Fibroblast of skin of right biceps (primary cell): ENCODE measurements at places on chromosomes 1 and 21.

DNA sequence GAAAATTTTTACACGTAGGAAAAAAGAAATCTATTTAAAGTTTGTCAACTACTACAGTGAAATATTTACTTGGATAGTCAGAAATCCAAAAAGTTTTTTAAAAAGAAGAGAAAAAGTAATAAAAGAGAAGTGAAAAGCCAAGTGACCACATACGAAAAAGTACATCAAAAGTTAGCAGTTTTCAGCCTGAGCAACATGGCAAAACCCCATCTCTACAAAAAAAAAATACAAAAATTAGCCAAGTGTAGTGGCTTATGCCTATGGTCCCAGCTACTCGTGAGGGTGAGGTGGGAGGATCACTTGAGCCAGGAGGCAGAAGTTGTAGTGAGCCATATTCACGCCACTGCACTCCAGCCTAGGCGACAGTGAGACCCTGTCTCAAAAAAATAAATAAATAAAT is 5.2 kb upstream of the MR1 start:
- no peak for DNase-seq

DNA sequence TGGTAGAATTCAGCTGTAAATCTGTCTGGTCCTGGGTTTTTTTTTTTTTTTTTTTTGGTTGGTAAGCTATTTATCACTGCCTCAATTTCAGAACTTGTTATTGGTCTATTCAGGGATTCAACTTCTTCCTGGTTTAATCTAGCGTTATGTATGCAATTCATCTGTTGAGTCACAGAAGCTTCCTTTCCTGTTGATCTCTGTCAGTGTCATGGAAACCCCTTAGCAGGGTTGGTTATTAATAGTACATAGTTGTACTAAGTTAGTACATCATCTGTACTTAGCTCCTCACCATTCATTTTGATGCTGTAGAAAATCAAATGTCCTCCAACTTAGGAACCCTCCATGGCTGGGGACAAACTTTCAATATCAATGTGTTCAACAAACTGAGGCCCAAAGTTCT is 51.0 kb upstream of the BARHL2 start:
- no peak for DNase-seq

DNA sequence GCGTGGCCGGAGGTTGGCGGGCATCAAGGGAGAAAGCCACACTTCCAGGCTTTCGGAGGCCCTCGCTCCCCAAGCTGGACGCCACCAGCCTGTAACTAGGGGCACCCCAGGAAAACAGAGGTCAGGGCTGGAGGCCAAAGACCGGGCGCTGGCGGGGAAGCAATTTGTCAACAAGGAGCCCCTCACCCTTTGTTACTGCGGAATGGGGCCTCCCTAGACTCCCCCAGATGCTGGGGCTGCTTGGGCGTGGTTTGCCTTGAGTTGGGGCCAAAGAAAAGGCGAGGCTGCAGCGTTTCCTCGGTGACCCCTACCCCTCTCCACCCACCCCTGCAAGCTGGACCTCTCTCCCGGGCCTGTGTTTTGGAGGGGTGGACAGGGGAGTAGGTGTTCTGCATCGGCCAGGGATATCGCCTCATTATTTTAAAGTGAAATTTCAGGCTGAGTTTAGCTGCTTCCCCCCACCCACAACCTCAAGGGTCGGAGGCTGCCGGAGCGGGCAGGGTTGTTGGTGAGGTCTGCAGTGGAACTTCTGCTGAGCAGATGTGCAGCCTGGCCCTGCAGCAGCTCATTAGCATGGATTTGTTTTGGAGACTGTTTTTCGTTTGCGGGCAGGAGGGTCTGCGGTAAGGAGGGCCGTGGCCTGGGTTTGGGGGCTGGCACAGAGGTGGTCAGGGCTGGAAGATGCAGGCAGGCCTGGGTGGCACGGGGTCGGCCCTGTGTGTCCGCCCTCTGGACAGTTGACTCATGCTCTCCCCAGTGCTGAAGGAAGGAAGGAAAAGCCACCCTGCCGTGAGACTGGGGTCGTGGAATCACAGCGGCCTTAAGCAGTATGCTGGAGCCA is 1.5 kb downstream of the NBL1 start:
- DNase-seq: no peak

- DNase-seq: no peak
Measured at GRCh38 chr21:36697851-36698384, 997 bp upstream of the SIM2 start.

DNA sequence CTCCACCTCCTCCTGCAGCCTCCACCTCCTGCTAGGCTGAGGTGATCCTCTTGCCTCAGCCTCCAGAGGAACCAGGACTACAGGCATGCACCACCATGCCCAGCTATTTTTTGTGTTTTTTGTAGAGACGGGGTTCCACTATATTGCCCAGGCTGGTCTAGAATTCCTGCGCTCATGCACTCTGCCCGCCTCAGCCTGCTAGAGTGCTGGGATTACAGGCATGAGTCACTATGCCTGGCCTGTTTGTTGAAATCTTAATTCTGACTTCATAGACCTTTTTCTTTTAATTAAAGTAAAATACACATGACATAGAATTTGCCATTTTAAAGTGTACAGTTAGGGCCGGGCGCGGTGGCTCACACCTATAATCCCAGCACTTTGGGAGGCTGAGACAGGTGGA is 42.7 kb downstream of the FAAP20 start:
- DNase-seq: no peak

DNA sequence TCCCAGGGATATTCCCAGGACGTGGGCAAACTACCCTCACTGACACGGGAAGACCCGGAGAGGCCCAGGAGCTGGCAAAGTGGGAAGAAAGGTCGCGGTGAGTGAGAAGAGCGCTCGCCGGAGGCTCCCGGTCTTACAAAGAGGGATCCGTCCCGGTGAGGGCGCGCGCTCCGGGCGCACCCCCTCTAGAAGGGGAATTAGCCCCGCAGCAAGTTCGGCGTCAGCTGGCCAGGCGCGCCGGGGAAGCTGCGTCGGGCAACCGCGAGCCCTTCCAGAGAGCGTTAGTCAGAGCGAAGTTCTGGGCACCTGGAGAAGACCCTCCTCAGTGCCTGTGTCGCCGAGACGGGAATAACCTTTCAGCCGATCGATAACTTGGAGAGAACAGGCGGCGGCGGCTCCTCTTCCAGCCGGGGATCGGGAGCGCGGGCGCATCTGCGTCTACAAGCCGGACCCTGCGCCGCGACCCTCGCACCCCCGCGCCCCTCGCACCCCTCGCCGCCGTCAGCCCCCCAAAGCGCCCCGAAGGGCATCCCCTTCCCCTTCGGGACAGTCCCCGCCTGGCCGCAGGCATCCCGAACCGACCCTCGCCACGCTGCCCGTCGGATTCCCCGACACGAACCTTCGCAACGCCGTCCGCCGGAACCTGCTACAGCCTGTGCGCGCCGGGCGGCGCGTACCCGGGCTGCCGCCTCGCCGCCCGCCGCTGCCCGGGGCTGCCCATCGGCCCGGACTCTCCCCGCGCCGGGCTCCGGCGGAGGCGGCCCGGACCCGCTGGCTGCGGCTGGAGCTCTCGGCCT is 485 bp downstream of the SIPA1L2 start:
- peak; percentile 22 for DNase-seq

DNA sequence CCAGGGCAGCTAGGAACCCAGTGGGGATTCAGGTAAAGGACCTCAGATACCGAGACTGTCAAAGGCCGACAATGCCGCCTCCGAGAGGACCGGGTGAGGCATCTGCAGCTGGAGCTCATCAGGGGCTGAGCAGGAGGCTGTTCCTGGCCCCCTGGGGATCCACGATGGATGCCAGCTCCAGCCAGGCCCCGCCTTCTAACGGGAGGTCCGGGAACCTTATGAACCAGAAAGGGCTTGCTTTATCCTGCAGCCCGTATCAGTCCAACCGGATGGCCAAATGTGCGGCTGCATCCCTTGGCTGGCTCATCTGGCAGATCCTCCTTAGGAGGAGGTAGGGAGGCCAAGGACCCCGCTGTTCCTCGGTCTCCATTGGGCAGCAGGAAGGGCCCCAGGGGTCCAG is 32.0 kb downstream of the SLC45A1 start:
- peak; percentile 21 for DNase-seq

- DNase-seq: no peak
Measured at GRCh38 chr1:53153752-53154151, 11.3 kb upstream of the SLC1A7 start.

GRCh38 chr1:41573194-41573593 is 88.7 kb upstream of the EDN2 start:
- DNase-seq: no peak

- no peak for DNase-seq
Measured at GRCh38 chr1:22852144-22852655, 120.5 kb downstream of the LACTBL1 start.

DNA sequence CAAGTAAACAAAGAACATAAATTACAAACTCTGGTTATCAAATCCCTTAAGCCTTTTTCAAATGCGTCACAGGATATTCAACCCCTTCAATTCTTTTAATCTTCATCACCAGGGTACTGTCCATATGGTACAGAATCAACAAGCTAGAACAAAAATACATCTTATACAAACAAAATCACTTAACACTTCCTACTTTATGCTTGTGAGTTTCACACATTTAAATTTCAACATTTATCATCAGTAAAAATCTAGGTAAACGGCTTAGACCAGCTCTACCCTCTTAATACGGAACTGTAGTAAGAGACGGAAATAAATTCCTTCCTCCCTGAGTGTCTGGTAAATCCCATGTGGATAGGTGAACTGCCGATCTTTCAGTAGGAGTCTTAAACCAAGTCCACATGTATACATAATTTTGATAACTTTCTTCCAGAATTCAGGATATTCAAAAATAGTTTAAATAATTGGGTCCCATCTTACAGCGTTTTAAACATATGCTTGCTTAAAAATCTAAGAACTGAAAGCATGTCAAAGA is 1.0 kb downstream of the CCDC181 start:
- peak; percentile 1 for DNase-seq

DNA sequence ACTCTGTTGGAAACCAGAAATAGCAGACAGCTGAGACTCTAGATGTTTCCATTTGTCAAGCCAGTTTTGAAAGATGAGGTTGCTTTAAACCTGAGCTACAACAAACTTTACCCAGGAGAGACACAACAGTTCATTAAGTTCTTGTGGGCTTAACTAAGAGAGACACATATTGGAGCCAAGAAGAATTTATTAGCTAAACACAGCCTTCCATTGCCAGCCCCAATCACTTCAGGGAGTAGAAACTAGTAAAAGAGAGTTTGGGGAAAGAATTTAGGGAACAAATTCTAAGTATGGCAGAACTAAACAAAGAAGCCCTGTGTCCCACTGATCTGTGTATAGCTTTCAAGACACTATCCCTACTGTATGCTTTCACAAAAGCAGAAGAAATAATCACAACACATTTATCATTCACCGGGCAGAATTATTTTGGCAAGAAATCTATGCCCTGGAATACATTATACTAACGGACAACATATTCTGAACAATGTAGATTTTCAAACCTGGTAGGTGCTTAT is 87.3 kb upstream of the KAZN start:
- DNase-seq: no peak

- no peak for DNase-seq
Measured at GRCh38 chr1:161096015-161096414, 2.1 kb upstream of the KLHDC9 start.

DNA sequence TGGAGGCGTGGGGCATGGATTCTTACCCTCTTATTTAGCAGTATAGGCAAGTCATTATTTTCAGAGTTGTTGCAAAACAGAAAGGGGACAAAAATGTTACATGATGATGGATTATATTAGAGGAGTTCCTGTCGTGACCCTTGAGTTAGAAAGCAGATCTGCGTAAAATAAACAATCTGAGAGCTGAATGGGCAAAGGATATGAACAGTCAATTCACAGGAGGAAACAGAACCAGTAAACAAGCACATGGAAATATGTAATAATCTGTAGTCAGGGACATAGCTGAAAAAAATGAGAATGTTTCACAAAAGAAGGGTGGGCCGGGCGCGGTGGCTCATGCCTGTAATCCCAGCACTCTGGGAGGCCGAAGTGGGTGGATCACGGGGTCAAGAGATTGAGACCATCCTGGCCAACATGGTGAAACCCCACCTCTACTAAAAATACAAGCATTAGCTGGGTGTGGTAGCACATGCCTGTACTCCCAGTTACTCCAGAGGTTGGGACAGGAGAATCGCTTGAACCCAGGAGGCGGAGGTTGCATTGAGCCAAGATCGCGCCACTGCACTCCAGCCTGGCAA is 20.9 kb downstream of the RCAN1 start:
- DNase-seq: no peak

- DNase-seq: no peak
Measured at GRCh38 chr21:44414291-44415072, 40.8 kb upstream of the LRRC3 start.

DNA sequence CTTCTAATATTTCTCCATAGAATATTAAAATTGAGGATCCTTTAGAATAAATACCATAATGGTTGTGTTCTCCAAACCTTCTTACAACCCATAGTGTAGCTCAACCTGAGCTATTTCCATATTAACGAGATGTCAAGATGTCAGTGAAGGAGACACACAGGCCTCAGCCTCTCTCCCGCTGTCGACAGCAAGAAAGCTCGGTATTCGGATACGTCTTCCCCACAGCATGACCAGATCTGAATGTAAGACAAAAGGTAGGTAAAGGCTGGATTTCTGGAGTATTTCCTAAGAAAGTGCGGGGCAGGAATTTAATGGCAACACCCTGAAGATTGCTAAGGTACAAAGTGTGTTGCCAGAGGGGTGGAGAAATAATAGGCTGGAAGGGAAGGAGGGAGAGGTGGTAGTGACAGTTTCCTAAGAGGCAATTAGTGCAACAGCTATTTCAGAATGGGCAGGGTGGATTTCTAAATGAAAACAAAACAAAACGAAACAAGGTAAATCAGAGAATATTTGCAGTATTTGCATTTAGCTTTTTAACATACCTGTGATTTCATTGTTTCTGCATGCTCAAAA is 1.7 kb downstream of the ADSS2 start:
- DNase-seq: no peak

GRCh38 chr1:41751804-41752513 is 166.8 kb downstream of the HIVEP3 start:
- DNase-seq: peak; percentile 51
